ENCODE measurements at places on chromosomes 2 and 18. TPM values are rescaled to one million over a fixed set of nuclear protein-coding genes. Genes with fewer than 3 reads are reported as not detected.

EGR4 gene
- not detected for total RNA-seq

CIB4 gene
- 2.5 TPM for total RNA-seq

EFR3B gene
- 2.1 TPM for total RNA-seq

MC5R gene
- 0.22 TPM for total RNA-seq

SLC23A3 gene
- not detected for total RNA-seq

NETO1 gene
- 0.50 TPM for total RNA-seq

G6PC2 gene
- total RNA-seq = not detected

TEX44 gene
- total RNA-seq = not detected

GRCh38 chr18:77044866-77045664, 87.5 kb downstream of the MBP start:
- H3K27ac ChIP-seq = no peak overlapping the region
- no peak overlapping the region for H3K4me3 ChIP-seq
- no peak for DNase-seq
- no peaks in the 10 kb centered on the region for H3K27me3 ChIP-seq
- peaks cover 6% of the 10 kb centered on the region for H3K36me3 ChIP-seq
- H3K4me1 ChIP-seq = no peaks in the 10 kb centered on the region

DNA sequence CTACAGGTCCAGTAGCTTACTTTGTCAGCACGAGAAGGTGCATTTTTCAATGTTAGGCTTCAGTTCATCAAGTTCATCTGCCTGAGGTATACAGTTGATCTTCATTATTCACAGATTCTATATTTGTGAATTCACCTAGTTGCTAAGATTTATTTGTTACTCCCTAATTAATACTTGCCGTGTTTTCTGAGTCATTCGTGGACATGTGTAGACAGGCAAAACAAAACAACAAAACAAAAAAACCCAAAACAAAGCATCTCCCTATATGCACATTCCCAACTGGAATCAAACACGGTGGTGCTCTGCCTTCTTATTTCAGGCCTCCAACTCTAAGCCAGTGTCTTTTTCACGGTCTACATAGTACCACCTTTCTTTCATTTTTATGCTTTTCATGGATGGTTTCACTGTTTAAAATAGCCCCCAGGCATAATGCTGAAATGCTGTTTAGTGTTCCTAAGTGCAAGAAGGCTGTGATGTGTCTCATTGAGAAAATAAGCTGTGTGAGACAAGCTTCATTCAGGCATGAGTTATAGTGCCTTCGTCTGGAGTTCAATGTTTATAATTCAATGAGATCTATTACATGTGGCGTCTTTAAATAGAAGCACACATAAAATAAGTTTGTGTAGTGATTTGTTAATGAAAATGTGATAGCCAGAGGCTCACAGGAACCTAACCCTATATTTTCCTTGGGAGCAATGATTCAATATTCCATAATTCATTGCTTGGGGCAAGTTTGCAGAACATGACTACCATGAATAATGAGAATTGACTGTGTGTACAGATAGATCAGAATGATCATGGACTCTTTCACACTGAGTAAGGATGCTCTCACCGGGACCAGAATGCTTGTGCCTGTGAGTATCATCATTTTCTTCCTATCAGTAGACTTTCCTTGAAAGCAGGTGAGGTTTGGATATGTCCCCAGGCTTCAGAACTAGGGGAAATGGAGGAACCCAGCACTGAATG, 24.6 kb downstream of the ITGB6 start:
- no peak for DNase-seq
- H3K4me1 ChIP-seq = no peaks in the 10 kb centered on the region
- no peaks in the 10 kb centered on the region for H3K27me3 ChIP-seq
- no peaks in the 10 kb centered on the region for H3K36me3 ChIP-seq

GRCh38 chr18:58148954-58149471, 105.0 kb downstream of the NEDD4L start:
- peak overlapping the region; percentile 23 for H3K27ac ChIP-seq
- H3K36me3 ChIP-seq = no peaks in the 10 kb centered on the region
- H3K27me3 ChIP-seq = no peaks in the 10 kb centered on the region
- H3K4me3 ChIP-seq = peak overlapping the region; percentile 10
- peak; percentile 49 for DNase-seq
- H3K4me1 ChIP-seq = peaks cover 16% of the 10 kb centered on the region

- H3K4me1 ChIP-seq = no peaks in the 10 kb centered on the region
- H3K36me3 ChIP-seq = no peaks in the 10 kb centered on the region
- H3K27ac ChIP-seq = no peak overlapping the region
- no peak for DNase-seq
- H3K4me3 ChIP-seq = no peak overlapping the region
- no peaks in the 10 kb centered on the region for H3K27me3 ChIP-seq
Measured at GRCh38 chr2:221420245-221420644, 151.9 kb downstream of the EPHA4 start.

- H3K4me1 ChIP-seq = peaks cover 15% of the 10 kb centered on the region
- H3K4me3 ChIP-seq = no peak overlapping the region
- peak overlapping the region; percentile 56 for H3K27ac ChIP-seq
- no peak for DNase-seq
Measured at GRCh38 chr2:191867507-191867847, 20.6 kb upstream of the CAVIN2 start.

GRCh38 chr2:196743165-196743564, 56.3 kb downstream of the GTF3C3 start:
- no peaks in the 10 kb centered on the region for H3K36me3 ChIP-seq
- H3K27me3 ChIP-seq = no peaks in the 10 kb centered on the region
- no peak for DNase-seq

DNA sequence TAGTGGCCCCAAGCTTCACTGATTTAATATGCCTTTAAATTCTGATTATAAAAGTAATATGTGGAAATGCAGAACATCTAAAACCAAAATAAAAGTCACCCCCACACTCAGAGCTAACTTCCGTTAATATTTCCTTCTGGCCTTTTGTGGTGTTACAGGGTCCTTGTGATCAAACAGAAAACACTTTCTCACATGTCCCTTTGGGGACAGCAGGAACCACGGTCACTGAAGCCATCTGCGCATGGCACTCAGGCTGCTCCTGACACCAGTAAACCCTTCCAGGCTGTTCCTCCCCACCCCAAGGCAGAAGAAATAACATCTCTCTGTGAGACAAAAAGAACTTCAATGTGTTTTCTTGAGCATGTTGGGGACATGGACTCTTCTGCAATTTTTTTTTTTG, 25.1 kb upstream of the GPR17 start:
- no peak for DNase-seq
- no peak overlapping the region for H3K4me3 ChIP-seq
- H3K27me3 ChIP-seq = no peaks in the 10 kb centered on the region
- no peak overlapping the region for H3K27ac ChIP-seq
- no peaks in the 10 kb centered on the region for H3K36me3 ChIP-seq
- H3K4me1 ChIP-seq = no peaks in the 10 kb centered on the region

DNA sequence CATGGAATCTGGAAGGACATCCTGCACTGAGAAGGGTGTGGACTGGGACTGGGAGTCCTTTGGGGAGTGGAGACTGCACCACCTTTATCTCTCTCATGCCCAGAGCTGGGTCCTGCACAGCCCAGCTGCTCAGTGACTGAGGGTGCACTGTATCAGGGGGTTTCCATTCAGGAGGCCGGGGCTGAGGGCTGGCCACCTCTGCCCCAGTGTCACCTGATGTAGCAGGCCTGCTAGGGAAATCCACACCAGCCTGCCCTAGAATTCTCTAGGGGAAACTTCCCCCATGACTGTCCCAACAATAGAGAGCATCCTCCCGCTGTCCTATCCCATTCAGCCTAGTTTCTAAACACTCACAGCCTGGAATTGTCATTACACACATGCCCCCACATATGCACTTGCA, 116.7 kb downstream of the CTIF start:
- peaks cover 6% of the 10 kb centered on the region for H3K4me1 ChIP-seq
- H3K4me3 ChIP-seq = no peak overlapping the region
- H3K36me3 ChIP-seq = no peaks in the 10 kb centered on the region
- H3K27ac ChIP-seq = no peak overlapping the region
- H3K27me3 ChIP-seq = no peaks in the 10 kb centered on the region

DNA sequence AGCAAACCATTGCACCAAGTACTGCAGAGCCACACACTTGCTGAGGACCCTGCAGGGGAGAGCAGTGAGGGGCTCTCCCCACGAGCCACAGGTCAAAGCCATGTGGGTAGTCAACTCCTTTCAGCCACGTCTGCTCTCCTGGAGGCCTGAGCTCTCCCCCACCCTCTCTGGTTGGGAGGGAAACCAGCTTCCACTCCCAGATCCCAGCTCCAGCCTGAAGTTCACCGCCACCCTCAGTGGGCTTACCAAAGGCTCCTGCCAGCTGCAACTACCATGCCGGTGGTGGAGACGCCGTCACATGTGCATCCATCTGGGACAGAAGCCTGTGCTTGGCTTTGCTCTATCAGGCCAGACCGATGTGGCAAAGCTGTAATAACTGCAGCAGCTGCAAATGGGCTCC, 521.5 kb upstream of the RAB6C start:
- H3K4me1 ChIP-seq = no peaks in the 10 kb centered on the region
- DNase-seq = no peak
- no peak overlapping the region for H3K27ac ChIP-seq
- H3K36me3 ChIP-seq = no peaks in the 10 kb centered on the region

DNA sequence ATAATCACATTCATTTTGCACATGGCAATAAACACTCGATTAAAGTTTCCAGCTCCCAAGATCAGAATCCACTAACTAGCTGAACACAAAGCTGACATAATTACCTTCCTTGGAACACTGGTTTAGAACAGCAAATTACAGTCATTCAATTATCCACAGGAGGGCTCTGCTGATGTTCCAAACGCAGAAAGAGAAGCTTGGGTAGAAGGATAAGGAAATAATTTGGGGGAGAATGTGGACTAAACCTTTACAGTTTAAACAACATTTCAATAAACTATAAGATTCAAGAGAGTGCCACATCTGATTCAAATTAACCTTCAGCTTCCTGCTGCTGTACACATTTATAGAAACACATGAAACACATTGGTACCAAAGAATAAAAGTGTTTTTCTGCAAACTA, 67.8 kb upstream of the ARL4C start:
- H3K27me3 ChIP-seq = no peaks in the 10 kb centered on the region
- no peak overlapping the region for H3K4me3 ChIP-seq
- H3K27ac ChIP-seq = no peak overlapping the region

- H3K27ac ChIP-seq = no peak overlapping the region
- no peaks in the 10 kb centered on the region for H3K4me1 ChIP-seq
- no peak overlapping the region for H3K4me3 ChIP-seq
- H3K27me3 ChIP-seq = no peaks in the 10 kb centered on the region
- no peaks in the 10 kb centered on the region for H3K36me3 ChIP-seq
Measured at GRCh38 chr18:43322132-43322531, 44.8 kb upstream of the SYT4 start.

- H3K27me3 ChIP-seq = no peaks in the 10 kb centered on the region
- peaks cover 10% of the 10 kb centered on the region for H3K4me1 ChIP-seq
- no peak for DNase-seq
- H3K4me3 ChIP-seq = no peak overlapping the region
- no peak overlapping the region for H3K27ac ChIP-seq
Measured at GRCh38 chr18:56641714-56642337, 3.4 kb upstream of the TXNL1 start.

- H3K36me3 ChIP-seq = no peaks in the 10 kb centered on the region
- no peaks in the 10 kb centered on the region for H3K27me3 ChIP-seq
- no peak overlapping the region for H3K4me3 ChIP-seq
- no peak for DNase-seq
Measured at GRCh38 chr2:177629357-177630024, 236.9 kb downstream of the AGPS start.

DNA sequence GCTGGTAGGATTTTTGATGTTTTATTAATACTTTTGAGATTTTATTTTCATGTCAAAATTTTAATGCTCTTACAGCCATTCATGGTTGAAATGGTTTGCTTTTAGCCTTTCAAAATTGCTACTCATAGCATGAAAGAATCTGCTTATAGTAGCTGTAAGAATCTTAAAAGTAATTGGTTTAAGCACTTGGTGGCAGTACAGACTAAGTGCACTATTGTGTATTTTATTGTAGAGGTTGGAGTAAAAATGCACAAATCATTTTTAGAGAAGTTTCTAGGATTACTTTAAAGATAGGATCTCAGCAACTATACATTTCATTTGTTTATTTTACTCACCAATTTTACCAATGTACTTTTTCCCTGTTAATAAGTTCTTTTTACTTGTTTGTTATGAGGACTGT, 205.8 kb downstream of the SPAG16 start:
- H3K4me3 ChIP-seq = no peak overlapping the region
- H3K4me1 ChIP-seq = no peaks in the 10 kb centered on the region
- DNase-seq = no peak
- H3K27me3 ChIP-seq = no peaks in the 10 kb centered on the region
- H3K36me3 ChIP-seq = no peaks in the 10 kb centered on the region
- no peak overlapping the region for H3K27ac ChIP-seq

GRCh38 chr2:88897715-88898114, 206.2 kb downstream of the RPIA start:
- no peaks in the 10 kb centered on the region for H3K27me3 ChIP-seq
- no peaks in the 10 kb centered on the region for H3K36me3 ChIP-seq
- no peaks in the 10 kb centered on the region for H3K4me1 ChIP-seq
- DNase-seq = no peak

DNA sequence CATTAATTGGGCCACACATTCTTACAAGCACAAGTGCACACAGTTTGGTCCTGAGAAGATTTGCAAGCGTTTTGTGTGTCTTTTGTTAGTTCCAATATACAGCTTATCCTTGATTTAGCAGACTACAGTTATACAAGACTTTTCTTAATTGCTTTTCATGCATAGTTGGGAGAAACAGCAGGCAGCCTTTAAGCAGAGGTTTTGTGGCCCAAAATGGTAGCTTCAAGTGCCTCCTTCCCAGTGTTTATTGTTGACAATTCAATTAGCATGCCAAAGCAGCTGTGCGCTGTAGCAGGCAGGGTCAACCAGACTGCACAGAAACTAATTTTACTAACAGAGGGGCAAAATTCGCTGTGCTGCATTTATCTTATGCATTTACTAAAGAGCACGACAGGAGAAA, 47.5 kb downstream of the FRZB start:
- no peaks in the 10 kb centered on the region for H3K36me3 ChIP-seq
- H3K27ac ChIP-seq = no peak overlapping the region
- no peak for DNase-seq
- H3K4me3 ChIP-seq = no peak overlapping the region

DNA sequence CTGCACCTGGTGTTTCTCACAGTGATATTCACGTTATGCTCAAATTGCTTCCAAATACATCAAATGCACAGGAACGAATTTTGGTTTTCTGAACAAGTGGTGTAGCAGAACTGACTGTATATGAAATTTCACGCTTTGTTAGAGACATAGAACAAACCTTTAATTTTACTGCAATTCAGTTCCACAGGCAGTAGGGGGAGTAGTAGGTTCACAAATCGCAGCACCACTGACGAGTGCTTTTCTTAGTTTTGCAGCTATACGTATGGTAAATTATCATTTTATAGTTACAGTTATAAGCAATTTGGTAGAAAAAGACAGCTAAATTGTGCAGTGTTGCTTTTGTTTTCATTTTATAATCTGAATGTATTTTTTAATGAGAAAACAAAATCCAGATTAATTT, 113.3 kb downstream of the KIAA1328 start:
- no peak for DNase-seq
- H3K36me3 ChIP-seq = no peaks in the 10 kb centered on the region
- H3K4me1 ChIP-seq = no peaks in the 10 kb centered on the region
- H3K27ac ChIP-seq = no peak overlapping the region
- H3K27me3 ChIP-seq = no peaks in the 10 kb centered on the region

DNA sequence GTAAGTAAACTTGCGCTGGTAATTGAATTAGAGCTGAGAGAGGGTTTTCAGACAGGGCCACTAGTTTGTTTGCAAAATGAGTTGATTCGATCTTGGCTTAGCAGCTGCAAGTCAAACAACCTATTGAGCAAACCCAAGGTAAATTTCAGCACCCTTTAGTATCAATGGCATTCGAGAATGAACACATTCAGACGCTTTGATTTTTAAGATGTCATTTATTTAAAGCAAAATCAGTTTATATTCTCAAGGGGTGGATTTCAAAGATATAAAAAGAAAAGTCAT, 44.2 kb downstream of the TGIF1 start:
- no peak for DNase-seq
- H3K27me3 ChIP-seq = no peaks in the 10 kb centered on the region
- no peak overlapping the region for H3K27ac ChIP-seq
